H54 (cell line): ENCODE measurements at places on chromosomes 12 and 14.

GRCh38 chr12:1830981-1831963 is 10.9 kb downstream of the LRTM2 start:
- DNase-seq = no peak

DNA sequence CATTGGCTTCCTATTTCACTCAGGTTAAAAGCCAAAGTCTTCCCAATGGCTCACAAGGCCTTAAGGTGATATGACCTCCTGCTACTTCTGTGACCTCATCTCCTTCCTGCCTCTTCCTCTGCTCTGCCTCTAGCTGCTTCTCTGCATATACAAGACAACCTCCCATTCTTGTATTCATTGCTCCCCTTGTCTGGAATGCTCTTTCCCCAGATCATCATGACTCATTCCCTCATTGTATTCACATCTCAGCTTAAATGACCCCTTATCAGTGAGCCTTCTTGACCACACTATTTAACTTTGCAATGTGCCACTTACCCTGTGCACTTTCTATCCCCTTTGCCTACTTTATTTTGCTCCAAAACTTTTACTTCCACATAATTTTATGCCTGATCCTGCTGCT is 90.2 kb downstream of the PPP1R12A start:
- DNase-seq = peak; percentile 31

GRCh38 chr12:69241438-69242092 is 2.2 kb downstream of the CPSF6 start:
- no peak for DNase-seq

- peak; percentile 36 for DNase-seq
Observed at GRCh38 chr14:102878970-102879460, 43.4 kb upstream of the AMN start.

DNA sequence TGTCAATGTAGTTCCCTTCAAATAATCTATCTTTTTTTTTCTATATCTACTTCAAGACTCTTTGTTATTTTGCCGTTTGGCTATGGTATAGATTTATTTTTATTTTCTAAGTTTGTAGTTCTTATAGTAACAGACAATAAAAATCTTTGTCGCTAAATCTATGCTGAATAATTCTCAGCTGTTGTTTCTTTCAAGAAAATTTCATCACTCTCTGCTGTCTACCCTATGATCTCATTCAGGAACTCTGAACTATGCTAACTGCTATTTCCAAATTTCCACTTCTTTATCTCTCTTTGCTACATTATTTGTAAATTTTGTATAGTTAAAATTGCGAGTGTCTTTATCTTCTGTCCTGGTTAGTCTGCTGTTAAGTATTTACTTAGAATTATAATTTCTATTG is 353.6 kb downstream of the LRFN5 start:
- DNase-seq = no peak

GRCh38 chr12:46430340-46430948 is 57.9 kb upstream of the SLC38A2 start:
- DNase-seq = no peak

DNA sequence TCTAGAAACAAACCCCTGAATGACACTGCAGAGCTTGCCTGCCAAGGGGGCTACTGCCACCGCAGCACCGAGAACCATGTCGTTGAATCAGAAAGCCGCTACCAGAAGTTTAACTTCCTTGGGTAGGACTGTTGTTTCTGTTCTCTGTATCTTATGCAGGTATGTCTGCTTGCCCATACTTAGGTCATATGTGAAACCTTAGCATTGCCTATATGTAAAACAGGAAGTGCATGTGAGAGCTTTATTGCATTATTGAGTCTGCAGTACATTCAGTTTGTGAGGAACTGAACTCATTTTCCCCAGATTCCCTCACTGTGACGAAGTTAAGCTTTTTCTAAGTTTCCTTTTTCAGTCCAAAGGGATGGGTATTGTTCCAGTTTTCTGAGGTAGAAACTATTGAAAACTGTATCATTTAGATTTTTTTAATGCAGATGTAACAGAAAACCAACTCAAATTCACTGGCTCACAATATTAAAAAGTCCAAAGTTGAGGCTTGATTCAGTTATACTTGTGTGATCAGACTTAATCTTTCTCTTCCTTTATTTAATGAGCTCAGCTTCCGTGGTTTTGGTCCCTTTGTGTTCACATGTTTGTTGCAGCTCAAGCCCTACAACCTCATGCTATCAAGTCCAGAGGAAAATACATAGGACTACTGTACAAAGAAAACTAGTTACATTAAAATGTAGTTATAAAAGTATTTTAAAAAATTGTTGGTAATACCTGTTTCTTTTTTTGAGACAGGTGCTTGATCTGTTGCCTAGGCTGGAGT is 6.9 kb downstream of the FBXO34 start:
- no peak for DNase-seq

DNA sequence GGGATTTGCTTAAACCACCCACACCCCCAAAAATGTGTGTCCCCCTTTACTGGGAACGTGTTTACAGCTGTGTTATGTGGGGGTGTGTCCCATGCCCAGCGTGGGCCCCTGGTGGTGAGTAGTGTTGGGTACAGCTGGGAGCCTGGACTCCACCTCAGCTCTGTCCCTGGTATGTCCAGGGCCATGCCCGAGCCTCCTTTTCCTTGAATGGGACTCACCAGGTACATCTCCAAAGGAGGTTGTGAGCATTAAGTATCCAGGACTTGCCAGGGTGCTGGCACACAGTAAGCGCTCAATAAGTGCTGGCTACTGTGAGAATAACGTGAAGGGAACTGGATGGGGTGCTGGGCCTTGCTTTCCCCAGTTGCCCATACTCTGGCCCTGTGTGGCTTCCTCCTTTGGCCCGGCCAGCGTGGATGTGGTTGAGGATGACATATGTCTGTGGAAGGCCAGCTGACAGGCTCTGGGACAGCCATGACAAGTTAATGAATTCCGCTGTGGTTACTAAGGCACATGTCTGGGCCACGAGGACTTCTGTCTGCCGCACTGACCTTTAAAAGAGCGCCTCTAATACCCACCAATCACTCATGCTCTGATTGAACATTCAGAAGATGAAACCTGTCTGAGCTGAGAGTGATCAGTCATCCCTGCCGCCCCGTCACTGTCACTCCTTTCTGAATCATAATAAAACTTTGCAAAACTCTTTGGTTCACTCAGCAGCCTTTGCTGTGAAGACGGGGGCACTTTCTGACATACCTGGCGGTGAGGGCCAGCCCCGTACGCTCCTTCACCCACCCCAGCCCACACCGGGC is 74.7 kb downstream of the DIO3 start:
- no peak for DNase-seq

GRCh38 chr14:100589760-100590469 is 2.7 kb upstream of the BEGAIN start:
- no peak for DNase-seq

DNA sequence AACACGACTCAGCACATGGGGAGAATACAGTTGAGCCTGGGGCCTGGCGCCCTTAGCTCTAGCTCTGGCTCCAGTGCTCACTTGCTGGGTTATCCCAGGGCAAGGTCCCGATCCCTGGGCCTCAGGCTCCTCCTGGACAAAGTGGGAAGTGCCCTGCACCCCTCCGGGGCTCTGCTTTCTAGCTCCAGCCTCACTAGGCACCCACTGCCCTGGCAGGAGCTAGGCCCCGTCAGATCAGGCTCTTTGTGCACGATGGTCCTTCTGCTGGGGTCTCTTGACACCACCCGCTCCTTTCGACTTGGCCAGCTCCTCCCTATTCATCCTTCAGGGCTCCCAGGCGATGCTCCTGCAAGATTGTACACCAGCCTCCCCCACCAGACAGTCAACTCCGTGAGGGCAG is 23.4 kb downstream of the NCKAP5L start:
- DNase-seq = no peak

DNA sequence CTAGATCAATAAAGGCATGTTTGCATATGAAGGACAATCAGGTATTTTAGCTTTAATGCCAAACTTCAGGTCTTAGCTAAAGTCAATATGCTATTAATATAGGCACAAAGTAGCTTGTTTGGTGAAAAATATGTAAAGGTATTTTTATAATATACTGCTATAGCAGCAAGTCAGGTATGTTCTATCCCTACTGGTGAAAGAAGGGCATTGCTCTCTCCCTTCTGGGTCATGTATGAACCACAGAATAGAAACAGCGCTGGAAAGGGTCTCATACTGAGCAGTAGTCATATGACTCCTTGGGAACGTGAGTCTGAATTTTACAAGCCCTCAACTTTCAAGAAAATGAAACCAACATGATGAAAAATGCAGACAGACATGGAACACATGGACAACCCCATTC is 314.6 kb downstream of the GRIN2B start:
- DNase-seq = no peak

DNA sequence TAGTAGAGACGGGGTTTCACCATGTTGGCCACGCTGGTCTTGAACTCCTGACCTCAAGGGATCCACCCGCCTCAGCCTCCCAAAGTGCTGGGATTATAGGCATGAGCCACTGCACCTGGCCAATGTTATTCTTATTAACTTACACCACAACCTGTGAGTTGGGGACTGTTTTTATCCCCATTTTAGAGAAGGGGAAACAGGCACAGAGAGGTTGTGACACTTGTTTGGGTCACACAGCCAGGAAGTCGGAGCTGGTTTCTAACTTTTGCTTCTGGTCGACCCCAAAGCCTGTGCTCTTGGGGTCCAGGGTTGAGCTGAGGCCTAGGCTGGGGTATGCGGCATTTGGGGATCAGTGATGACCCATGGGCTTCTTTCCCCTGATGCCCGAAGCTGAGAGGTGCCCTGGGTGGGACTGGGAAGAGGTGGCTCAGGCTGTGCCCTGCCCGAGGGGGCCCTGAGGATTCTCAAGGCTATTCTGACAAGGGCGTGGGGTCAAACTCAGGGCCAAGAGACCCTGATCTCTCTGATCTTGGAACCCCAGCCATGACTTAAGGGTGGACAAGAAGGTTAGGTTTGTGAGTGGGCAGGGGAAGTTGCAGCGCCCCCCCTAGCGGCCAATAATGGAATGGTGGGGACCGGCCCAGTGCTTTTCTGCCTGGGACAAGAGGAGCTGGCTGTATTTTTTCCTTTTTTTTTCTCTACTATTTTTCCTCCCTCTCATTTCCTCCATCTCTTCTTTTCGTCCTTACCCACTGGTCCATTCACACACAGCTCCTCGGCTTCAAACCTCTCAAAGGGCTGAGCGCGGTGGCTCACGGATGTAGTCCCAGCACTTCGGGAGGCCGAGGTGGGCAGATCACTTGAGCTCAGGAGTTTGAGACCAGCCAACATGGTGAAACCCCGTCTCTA is 3.0 kb downstream of the SDSL start:
- DNase-seq = no peak

DNA sequence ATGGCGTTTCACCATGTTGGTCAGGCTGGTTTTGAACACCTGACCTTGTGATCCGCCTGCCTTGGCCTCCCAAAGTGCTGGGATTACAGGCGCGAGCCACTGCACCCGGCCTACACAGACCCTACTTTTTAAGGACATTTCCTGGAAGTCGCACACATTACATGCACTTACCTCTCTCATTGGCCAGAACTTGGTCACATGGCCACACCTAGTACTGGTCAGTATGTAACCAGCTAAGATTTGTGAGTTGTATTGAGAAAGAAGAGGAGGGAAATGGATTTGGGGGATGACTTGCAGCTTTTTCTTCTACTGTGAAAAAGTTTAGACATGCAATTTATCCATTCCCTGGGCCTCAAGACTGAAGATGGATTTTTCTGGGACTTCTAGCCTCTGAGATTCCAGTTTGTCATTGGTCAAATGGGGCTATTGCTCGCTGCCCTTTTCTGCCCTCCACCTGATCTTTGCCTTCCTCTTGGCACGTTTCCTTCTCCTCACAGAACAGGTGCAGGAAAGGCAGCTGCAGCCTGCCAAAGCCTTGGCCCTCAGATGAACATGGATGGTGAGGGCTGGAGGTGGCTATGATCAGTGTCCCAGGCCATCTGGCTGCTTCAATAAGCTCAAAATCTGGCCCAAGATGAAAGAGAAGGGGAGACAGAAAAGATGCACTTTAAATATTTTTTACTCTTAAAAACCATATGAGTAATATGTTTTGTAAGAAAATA is 7.1 kb upstream of the ZDHHC22 start:
- DNase-seq = no peak

- DNase-seq = no peak
Observed at GRCh38 chr12:50720501-50720900, 43.4 kb upstream of the ATF1 start.

- no peak for DNase-seq
Observed at GRCh38 chr12:116370886-116371580, 93.5 kb upstream of the MED13L start.

GRCh38 chr14:71117839-71118743 is 210.8 kb downstream of the PCNX1 start:
- peak; percentile 30 for DNase-seq

GRCh38 chr12:27451036-27451825 is 4.7 kb downstream of the SMCO2 start:
- no peak for DNase-seq

GRCh38 chr14:26499546-26499945 is 98.3 kb downstream of the NOVA1 start:
- no peak for DNase-seq

DNA sequence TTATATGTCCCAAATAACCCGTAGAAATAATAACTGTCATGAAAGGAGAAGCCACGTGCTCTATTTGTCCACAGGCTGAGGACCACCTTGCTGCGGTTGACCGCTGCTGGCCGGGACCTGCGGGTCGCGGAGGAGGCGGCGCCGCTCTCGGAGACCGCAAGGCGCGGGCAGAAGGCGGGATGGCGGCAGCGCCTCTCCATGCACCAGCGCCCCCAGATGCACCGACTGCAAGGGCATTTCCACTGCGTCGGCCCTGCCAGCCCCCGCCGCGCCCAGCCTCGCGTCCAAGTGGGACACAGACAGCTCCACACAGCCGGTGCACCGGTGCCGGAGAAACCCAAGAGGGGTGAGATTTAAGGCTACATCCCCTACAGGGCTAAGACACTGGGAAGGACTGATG is 21.0 kb downstream of the RPGRIP1 start:
- no peak for DNase-seq

DNA sequence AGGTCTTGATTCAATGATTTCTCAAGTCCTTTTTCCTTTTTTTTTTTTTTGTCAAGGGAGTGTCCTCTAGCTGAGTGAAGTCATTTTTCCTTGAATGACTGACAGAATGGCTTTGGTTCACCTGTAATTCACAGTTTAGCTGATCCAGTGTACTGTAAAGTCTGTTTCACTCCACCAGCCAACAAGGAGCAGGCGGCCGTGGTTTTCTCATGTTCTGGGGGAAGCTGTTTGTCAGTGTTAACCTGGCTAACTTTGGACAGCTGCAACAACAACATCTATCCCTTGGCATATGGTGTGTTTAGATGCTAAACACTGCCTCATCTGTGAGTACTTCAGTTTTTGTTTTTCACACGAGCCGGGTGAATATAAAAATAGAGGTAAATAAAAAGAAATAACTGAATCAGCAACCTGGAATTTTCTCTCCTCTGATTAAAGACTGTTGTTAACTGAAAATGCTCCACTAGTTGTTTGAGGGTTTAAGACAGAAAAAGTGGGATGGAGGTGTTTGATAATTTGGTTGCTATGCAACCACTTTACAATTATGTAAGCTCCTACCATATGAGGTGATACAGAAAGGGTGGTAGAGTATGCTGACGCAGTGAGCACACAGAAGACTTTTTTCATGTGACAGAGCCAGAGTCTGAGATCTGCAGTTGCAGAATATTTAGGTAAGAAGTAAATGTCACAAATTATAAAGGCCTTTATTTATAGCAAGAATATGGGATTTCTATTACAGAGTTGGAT is 50.3 kb upstream of the SLC2A13 start:
- no peak for DNase-seq

GRCh38 chr12:44077294-44077693 is 241.4 kb downstream of the TMEM117 start:
- no peak for DNase-seq
